ENCODE measurements at places on chromosomes 1 and 21.

DNA sequence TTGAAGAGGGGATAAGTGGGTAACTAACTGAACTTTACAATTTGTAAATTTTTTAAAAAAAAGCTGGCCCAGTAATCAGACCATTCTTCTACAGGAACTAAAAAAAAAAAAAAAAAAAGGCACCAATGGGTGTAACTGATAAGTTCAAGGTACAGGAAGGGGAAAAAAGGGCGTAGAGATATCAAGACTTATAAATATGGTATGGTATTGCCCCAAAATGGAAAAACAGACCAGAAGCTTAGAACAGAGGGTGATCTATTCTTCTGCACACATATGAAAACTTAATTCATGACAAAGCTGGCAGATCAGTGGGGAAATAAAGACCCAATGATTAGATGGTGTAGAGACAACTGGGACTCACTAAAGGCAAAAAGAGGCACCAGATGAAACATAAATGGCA, 58.9 kb downstream of the LHX4 start:
- no peak for DNase-seq

- DNase-seq: no peak
Observed at GRCh38 chr1:2631136-2632050, 1.4 kb downstream of the MMEL1 start.

- DNase-seq: no peak
Observed at GRCh38 chr1:47444562-47445465, 7.0 kb downstream of the FOXD2 start.

GRCh38 chr1:7149080-7149838, 364.0 kb downstream of the CAMTA1 start:
- DNase-seq: no peak

DNA sequence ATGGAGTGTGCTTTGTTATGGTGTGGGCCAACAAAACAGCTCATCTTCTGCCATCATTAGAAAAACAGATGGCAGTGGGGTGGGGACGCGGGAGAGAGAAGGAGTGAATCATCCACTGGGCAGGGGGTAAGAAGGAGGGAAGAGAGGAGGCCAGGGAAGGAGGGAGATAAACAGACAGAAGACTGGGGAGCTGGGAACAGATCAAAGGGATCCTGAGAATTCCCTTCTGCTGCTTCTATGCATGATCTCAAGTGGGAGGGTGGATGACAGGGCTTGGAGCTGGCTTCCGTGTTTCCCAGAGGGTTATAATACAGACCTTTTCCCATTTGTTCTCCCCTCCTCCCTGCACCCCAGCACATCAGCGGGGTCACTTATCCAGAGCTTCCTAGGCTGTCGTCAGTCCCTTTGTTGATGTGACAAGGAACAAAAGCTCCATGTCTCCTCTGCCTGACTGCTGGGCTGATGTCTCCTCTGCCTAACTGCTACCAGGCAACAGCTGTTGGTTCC, 338.6 kb downstream of the PAPPA2 start:
- no peak for DNase-seq

DNA sequence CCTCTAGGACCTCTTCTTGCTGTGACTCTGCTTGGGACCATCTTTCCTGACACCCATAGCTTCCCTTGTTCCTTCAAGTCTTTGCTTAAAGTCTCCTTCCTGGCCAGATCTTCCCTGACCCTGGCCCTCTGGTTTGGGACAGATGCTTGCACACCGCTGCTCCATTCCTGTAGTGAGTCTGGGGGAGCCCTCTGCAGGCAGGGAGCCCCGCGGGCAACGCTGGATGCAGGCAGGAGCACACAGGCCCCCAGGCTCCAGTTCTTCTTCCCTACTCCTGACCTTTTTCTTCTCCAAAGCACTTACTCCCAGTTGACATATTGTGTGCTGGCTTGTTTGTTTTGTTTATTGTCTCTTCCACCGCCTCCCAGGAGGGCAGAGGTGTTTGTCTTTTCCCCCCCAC, 413.4 kb downstream of the CAMTA1 start:
- no peak for DNase-seq

DNA sequence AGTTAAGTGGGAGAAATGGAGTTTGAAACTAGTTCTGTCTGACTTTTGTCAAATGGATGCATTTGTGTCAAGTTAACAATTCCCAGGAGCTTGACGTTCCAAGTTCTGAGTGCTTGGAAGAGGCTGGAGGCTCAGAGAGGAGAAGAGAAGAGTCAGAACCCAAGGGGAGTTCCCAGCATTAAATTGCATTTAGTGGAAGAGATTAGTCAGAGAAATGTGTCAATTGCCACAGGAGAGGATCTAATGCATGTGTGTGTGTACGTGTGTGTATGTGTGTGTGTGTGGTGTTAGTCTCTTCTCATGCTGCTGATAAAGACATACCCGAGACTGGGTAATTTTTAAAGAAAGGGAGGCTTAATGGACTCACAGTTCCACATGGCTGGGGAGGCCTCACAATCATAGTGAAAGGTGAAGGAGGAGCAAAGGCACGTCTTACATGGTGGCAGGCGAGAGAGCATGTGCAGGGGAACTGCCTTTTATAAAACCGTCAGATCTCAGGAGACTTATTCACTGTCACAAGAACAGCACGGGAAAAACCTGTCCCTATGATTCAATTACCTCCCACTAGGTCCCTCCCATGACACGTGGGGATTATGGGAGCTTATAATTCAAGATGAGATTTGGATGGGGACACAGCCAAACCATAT, 101.5 kb upstream of the TMEM51 start:
- no peak for DNase-seq

DNA sequence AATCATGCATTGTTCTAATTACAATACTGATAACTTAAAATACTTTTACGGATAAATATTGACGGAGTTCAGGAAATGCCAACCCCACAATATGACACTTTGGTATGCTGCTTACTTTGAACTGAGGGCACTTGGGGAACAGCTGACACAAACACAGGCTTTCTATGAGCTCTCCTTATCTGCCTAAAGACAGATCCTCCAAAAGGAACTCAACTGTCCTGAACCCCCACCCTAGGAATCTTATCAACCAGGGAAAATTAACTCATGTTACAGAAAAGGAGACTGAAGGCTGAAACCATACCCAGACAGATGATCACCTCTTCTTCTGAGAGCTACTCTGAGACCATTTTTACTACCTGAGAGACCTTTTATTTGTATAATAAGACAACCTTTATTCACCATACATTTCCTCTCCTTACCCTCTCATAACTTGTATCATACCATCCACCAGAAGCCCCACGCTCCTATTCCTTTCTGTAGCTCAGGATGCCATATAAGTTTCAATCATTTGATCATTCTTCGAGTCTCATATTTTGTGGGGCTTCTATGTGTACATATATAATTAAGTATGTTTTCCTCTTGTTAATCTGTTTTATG, 239.5 kb downstream of the FAF1 start:
- DNase-seq: no peak

All from cortex of kidney (tissue), 1 donor.